ENCODE measurements at places on chromosomes 2 and 18.

- no peak for DNase-seq
These were observed 60.9 kb upstream of the OSR1 start for GRCh38 chr2:19419211-19419880.

DNA sequence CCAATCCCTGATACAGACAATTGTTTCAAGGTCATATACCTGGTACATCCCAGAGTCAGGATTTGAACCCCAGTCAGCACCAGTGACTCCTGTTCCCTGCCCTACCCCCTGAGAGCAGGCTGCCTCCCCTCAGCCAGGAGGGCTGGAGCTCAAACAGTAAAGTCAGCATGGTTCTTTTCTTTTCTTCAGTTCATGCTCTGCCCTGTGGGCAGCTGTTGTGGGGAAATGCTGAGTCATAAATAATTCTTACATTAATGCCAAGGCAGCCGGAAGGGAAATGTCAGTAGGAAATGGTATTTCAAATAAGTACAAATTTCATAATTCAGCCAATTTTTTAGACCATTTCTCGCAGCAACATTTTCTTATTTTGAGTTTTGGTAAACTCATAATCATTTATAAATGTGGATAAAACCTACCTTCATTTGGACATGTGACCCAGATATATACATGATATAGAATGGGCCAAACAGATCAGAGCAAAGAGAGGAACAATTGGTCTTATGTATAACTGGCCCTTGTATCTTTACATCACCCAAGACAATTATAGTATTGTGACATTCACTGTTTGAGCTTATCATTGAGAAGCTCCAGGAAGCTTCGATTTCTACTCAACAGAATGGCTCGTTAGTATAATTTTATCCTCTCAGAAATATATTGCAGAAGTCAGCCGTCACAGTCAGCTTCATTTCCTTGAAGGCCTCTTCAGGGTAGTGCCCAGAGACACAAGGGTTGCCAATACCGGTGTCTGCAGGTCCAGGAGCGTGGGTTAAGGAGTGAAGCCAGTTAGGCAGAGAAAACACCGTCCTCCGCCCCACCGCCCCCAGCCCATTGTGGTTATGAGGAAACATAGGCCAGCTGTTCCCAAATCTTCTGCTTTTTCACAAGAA, 28.0 kb upstream of the SCYGR1 start:
- DNase-seq = no peak

DNA sequence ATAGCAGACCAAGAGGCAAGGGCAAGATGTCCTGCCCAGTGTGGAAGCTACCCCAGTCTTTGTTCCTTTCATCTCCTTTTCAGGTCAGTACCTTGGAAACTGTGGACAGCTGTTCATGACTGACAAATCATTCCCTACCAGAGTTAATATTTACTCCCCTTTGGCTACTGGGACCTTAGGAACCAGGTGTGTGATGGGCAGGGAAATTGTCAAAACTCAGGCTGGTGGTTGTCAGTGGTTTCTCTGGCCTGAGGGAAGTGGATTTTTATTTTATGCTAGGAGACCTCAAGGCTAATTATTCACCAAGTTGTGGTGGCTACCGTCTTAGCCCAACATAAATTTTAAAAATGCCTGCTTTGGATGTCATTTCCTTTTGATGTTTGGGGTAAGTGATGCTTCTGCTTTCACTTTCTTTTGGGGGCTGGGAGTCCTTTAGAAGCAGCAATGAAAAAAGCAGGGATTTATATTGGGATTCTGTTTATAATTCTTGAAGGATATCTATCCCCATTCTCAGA, 119.3 kb downstream of the SETBP1 start:
- DNase-seq = no peak

GRCh38 chr2:23509596-23510292, 124.8 kb downstream of the KLHL29 start:
- no peak for DNase-seq

DNA sequence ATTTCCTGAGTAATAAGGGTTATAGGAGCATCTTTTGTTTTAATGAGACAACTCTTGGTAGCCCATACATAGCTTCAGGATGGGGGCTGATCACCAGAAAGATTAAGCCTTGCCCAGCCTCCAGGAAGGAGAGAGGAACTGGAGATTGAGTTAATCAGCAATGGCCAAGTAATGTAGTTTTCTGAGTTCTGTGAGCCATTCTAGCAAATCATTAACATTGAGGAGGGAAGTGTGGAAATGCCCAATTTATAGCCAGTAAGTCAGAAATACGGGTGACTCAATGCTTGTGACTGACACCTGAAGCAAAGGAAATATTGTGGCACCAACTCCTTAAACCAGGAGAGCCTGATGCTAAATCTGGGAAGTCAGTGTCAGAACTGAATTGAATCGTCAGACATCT, 205.1 kb upstream of the SRD5A2 start:
- no peak for DNase-seq

DNA sequence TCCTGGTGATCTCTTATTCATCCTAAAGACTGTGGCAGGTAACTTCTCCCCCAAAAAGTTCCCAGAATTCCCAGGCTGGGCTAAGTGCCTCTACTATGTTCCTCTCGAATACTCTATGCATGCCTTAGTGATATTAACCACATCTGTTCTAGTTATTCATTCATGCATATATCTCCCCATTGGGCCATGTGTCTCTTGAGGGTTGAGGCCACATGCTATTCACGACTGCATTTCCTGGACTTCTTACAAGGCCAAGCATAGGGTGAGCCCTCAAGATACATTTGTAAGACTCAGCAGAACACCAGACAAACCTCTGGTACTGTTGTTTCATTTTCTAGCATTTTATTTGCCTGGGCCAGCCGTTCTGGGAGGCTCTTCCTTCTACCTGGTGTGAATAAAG, 117.0 kb downstream of the EN1 start:
- no peak for DNase-seq

DNA sequence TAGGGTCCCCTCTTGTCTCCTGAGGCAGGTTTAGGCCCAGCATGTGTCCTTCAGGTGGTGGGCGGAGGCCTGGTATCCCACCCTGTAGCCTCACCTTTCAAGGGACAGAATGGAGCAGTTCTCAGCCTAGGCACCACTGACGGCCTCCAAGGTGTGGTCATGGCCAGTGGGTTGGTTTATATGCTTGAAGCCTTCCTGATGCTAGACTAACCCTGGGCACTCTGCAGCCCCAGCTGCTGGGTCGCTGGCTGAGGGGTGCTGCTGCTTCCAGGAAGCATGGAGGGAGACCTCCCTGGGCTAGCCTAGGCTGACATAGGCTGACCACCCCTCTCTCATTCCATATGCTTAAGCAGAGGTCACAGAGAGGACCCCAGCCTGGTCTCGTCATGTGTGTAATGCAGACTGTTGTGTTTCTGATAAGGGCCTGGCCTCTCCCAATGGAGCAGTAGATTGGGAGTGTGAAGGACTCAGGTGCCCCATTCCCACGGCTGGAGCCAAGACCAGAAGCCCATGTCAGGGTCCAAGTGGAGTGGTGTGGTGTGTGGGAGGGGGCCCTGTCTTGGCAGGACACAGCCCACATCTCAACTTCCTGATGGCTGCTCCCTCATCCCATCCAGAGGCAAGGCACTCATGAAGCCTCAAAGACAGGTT, 206.6 kb downstream of the DYSF start:
- no peak for DNase-seq
